NCI-H1930 (cell line): ENCODE measurements at places on chromosomes 4 and X.
A peak's percentile ranks its signal among the peaks of the same experiment; 100 is the strongest.

DNA sequence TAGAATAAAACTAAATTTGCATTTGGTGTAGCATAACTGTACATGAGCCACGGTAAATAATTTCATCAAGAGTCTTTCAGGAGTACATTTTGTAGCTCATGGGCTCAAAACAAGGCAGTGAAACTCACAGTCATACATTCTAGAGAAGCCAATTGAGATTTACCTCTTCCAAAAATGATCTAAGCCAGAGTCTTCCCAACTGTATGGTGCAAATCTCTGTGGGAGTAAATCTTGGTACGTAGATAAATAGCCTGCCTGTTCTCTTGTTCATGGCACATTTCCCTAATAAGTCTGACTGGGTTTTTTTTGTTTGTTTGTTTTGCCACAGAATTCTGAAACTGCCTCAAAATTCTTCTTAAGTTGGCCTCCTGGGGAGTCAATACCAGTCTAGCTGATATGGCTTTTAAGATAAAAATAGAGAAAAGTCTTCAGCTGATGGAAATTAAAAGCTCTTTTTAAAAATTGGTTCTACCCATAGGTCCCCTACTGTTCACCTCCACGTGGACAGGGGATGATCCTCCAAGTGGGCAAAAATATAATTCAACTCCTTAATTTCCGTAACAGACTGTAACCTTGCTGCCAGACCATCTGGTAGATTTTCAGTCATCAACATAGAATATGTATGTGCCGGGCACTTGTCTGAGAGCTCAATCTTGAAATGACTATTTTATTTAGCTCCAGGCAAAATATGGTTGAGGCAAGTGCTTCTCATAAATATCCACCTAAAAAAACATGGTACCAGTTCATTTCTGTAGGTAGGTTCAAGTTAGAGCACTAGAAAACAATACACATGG, 365.4 kb downstream of the PDHA2 start:
- DNase-seq: no peak

GRCh38 chr4:6257247-6258025, 12.2 kb upstream of the WFS1 start:
- no peak for DNase-seq

- DNase-seq: no peak
Observed at GRCh38 chr4:13765539-13765938, 138.0 kb upstream of the BOD1L1 start.

GRCh38 chrX:39911278-39911897, 186.4 kb downstream of the BCOR start:
- DNase-seq: no peak

DNA sequence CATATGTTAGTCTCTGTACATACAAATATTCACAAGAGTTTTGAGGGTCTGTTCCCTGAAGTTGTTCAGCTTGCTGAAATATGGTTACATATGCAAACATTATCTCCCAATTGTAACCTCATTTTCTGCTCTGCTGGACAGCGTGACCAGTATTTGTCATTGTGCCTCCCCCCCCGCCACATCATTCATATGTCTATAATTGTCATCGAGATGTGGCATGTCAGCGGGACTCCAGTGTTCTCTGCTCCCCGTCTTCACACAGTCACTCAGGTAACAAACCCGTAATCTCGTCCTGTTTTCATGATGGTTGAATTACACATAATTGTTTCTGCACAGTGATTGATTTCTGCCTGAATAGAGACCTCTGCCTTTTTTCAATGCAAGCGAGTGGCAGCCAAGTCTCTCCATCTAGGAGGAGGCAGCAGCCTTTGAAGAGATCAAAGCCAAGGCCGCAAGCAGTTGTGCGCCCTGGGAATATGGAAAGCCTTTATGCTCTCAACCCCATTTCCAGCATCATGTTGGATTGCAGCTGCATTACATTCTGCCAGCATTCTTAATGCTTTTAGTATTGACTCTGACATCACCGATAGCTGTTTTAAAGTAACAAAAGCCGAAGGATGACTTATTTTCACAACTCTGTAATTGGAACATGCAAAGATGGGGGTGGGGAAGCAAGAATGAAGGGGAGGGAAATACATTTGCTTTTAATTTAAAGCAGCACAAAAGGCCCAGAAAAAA, 27.4 kb downstream of the LEF1 start:
- peak; percentile 95 for DNase-seq

DNA sequence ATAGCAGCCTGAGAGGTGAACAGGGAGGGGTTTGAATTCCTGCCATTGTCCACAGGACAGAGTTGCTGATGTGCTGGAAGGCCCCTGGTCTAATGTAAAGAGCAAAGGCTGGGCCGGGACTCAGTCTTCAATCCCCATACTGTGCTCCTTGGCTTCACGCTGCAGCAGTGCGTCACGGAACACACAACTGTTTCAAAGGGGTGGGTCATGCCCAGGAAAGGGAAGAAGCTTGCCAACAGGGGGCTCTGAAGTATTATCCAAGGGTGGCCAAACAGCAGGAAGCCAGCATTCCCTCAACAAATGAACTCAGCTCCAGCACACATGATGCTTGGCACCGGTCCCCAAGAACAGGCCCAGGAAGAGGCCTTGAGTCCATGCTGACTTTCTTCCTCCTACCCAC, 122.5 kb downstream of the NFKB1 start:
- DNase-seq: peak; percentile 22

GRCh38 chrX:15209096-15209495, 60.8 kb downstream of the ASB9 start:
- DNase-seq: no peak

GRCh38 chrX:72392816-72393800, 87.4 kb upstream of the CITED1 start:
- DNase-seq: no peak
